ENCODE measurements at places on chromosomes 7 and 10.

DNA sequence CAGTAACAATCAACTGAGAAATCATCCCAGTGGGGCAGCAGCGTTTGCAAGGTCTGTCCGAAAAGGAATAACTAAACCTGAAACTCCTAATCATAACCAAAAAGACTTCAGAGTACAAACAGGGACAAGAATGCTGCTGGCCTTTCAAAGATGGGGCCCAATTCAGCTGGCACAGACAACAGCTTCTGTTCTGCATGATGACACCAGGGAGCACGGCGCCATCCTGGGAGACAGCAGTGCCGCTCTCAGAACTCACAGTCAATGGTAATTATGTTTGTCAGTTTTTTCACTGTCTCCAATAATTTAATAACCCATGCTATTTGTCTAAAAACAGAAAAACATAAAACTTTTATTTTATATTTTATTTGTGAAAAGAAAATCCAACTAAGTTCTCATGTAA, 90.0 kb downstream of the LARP4B start:
- peaks cover 38% of the 10 kb centered on the region for H3K36me3 ChIP-seq
- no peaks in the 10 kb centered on the region for H3K4me1 ChIP-seq
- no peak overlapping the region for H3K4me3 ChIP-seq
- H3K27me3 ChIP-seq, result no peaks in the 10 kb centered on the region
- DNase-seq, result no peak

GRCh38 chr10:69222157-69223027, 2.3 kb downstream of the HKDC1 start:
- no peaks in the 10 kb centered on the region for H3K4me1 ChIP-seq
- no peak overlapping the region for H3K27ac ChIP-seq
- H3K27me3 ChIP-seq, result no peaks in the 10 kb centered on the region
- DNase-seq, result peak; percentile 58

GRCh38 chr7:116582806-116583444, 58.1 kb downstream of the CAV1 start:
- no peaks in the 10 kb centered on the region for H3K36me3 ChIP-seq
- H3K27ac ChIP-seq, result no peak overlapping the region
- DNase-seq, result peak; percentile 79
- H3K4me3 ChIP-seq, result no peak overlapping the region

DNA sequence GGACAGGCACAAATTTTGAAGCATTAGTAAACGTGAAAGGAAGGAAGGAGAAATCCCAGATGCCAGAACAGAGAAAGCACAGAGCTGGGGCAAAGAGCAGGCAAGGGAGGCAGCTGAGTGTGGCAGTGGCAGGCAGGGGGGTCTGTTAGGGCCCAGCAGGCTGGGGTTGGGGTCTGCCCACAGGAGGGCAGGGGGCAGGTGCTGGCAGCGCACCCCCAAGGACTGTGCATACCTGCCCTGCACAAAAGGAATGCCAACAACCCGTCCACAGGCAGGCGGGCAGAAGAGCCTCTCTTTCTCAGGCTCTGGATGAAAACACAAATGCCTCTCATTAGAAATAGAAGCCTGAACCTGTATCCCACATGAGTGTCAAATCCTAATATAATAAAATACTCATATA, 552.3 kb downstream of the PTPRN2 start:
- no peaks in the 10 kb centered on the region for H3K36me3 ChIP-seq
- H3K27me3 ChIP-seq, result no peaks in the 10 kb centered on the region
- H3K27ac ChIP-seq, result no peak overlapping the region
- H3K4me1 ChIP-seq, result no peaks in the 10 kb centered on the region

DNA sequence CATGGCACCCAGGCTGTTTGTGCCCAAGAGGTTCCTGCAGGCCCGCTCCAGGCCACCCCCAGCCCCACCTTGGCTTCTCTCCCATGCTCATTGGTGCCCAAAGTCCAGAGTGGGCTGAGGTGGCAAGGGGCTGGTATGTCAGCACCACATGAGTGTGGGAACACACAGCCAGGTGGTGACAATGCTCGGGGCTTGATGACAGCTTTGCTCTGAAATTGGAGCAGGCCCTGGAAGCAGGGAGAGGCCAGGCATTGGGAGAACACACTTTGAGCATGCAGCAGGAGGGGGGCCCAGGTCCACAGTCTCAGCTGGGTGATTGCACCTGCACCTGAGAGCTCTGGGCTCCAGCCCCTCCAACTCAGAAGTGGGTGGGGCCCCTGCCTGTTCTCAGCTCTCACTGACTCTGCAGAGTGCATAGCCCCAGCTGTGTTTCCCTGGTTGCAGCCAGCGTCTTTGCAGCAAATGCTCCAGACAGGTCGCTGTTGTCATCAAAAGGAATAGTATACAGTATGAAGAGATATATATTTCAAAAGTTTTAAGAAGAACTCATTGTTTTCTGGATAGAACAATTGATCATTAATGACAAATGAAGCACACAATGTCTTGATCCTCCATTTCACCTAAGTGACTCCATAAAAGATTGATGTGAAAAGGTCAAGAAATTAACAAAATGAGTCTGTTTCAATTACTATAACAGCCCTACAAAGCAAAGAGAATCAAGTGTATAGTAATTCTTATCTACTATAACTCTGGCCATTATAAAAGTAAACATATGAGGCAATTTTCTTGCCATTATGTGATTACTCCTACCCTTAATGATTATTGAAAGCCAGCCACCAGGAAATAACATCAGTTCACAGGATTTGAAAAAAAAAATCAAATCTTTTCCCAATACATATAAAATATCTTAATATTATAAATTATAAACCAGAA, 848.1 kb downstream of the PCDH15 start:
- DNase-seq, result no peak
- H3K27me3 ChIP-seq, result no peaks in the 10 kb centered on the region
- H3K36me3 ChIP-seq, result no peaks in the 10 kb centered on the region
- no peak overlapping the region for H3K4me3 ChIP-seq
- H3K27ac ChIP-seq, result no peak overlapping the region

DNA sequence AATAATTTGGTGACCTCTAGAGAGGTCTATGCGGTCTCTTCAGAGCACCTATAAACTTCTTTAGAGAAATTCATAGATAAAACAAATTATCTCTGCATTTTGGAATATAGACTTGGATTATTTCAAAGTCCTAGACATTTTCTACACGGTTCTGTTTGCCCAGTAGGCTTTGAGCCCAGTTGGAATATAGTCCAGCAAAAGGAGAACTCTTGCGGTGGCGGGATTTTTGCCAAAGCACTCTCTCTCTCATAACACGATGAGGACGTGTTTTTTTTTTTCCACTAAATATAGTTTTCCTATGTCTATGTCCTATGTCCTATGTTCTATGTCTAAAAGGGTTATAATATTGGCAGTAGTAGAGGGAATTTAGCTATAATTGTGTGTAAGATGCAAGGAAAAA, 164.9 kb upstream of the AGR3 start:
- H3K4me1 ChIP-seq, result peaks cover 12% of the 10 kb centered on the region
- no peaks in the 10 kb centered on the region for H3K36me3 ChIP-seq

DNA sequence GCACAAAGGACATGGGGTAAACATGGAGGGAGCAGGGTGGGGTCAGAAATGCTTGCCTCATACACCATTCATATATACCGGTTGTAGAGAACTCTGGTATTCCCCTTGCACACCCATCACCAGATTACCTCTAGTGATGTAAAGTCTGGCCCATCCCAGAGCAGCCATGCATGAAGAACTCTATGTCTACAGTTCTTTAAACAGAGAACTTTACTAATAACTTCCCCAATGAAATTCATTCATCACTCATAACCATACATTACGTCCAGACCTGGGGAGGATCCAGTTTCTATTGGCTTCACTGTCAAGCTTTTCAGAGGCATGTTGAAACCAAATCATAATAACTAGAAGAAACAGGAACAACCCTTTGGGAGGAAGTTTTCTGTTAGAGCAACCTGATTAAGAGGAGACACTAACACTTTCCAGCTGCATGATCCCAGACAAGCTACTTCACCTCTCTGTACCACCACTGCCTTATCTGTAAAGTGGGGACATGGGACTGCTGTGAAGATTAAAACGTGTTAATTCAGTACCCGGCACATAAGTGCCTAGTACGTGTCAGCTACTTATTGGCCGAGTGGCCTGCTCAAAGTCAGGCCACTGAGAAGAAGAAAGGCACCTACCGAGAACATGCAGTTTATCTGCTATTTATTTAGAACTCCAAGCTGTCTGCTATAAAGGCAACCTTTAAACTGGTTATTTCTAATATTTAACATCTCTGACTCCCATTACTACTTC, 59.7 kb downstream of the IGF2BP3 start:
- peaks cover 21% of the 10 kb centered on the region for H3K36me3 ChIP-seq
- no peak for DNase-seq
- H3K4me3 ChIP-seq, result no peak overlapping the region
- H3K27ac ChIP-seq, result peak overlapping the region; percentile 54
- no peaks in the 10 kb centered on the region for H3K4me1 ChIP-seq

- H3K4me3 ChIP-seq, result no peak overlapping the region
- DNase-seq, result peak; percentile 92
- no peak overlapping the region for H3K27ac ChIP-seq
- H3K27me3 ChIP-seq, result no peaks in the 10 kb centered on the region
- peaks cover 17% of the 10 kb centered on the region for H3K4me1 ChIP-seq
Observed at GRCh38 chr10:44180321-44181168, 204.4 kb downstream of the CXCL12 start.

DNA sequence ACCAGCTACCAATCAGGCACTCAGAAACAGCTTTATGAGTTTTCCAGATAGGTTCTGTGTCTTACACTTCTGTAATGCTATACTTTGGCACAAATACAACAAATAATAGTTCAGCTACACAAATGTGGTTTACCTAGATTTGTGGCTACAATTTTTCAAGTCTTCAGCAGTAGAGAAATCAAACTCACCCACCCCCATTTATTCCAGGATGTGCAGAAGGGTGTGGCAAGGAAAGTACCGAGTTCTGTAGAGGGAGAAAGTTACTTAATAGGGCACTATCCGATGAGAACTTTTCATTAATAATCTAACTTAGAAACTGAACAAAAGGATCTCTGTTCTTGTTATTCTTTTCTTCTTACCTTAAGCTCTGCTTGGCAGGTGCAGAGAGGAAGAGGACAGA, 30.3 kb upstream of the ATP6V0A4 start:
- no peaks in the 10 kb centered on the region for H3K36me3 ChIP-seq
- no peak overlapping the region for H3K27ac ChIP-seq
- no peaks in the 10 kb centered on the region for H3K27me3 ChIP-seq
- no peak for DNase-seq
- no peak overlapping the region for H3K4me3 ChIP-seq

GRCh38 chr10:5508786-5509185, 9.4 kb upstream of the CALML5 start:
- H3K36me3 ChIP-seq, result no peaks in the 10 kb centered on the region
- no peak for DNase-seq
- no peaks in the 10 kb centered on the region for H3K27me3 ChIP-seq
- no peaks in the 10 kb centered on the region for H3K4me1 ChIP-seq
- H3K27ac ChIP-seq, result no peak overlapping the region

GRCh38 chr7:137342265-137342664, 1.3 kb downstream of the PTN start:
- H3K4me1 ChIP-seq, result peaks cover 20% of the 10 kb centered on the region
- no peaks in the 10 kb centered on the region for H3K27me3 ChIP-seq
- no peak overlapping the region for H3K27ac ChIP-seq
- H3K4me3 ChIP-seq, result peak overlapping the region; percentile 44

DNA sequence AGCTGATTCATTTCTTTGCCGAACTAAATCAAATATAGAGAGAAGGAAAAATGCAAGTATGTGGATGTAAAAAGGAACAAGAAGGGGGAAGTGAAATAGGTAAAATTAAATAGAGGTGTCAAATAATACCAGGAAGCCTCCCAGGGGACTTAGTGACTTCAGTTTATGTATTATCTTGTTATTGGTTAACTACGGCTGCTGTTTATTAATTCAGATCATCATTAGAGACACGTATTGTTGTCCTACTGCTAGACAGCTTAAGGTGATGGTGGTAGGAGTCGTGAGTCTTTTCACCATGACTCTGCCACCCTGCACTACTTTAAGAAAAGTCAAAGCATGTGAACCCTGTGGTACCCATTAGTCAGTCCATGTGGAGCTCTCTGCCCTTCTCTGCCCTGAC, 289.1 kb downstream of the PRKG1 start:
- no peak overlapping the region for H3K27ac ChIP-seq
- no peak for DNase-seq
- H3K36me3 ChIP-seq, result no peaks in the 10 kb centered on the region
- H3K27me3 ChIP-seq, result no peaks in the 10 kb centered on the region
- H3K4me3 ChIP-seq, result no peak overlapping the region

- DNase-seq, result no peak
- no peaks in the 10 kb centered on the region for H3K36me3 ChIP-seq
- peaks cover 5% of the 10 kb centered on the region for H3K27me3 ChIP-seq
Observed at GRCh38 chr7:38615665-38616064, 15.5 kb downstream of the AMPH start.

GRCh38 chr7:2143450-2143849, 89.3 kb downstream of the MAD1L1 start:
- H3K36me3 ChIP-seq, result no peaks in the 10 kb centered on the region
- no peaks in the 10 kb centered on the region for H3K27me3 ChIP-seq
- H3K4me1 ChIP-seq, result no peaks in the 10 kb centered on the region

- H3K4me3 ChIP-seq, result no peak overlapping the region
- peaks cover 14% of the 10 kb centered on the region for H3K4me1 ChIP-seq
- no peaks in the 10 kb centered on the region for H3K27me3 ChIP-seq
- DNase-seq, result no peak
- H3K36me3 ChIP-seq, result no peaks in the 10 kb centered on the region
Observed at GRCh38 chr10:121919666-121920065, 8.2 kb downstream of the ATE1 start.

GRCh38 chr10:96613576-96613975, 26.8 kb upstream of the TM9SF3 start:
- no peaks in the 10 kb centered on the region for H3K36me3 ChIP-seq
- no peak overlapping the region for H3K4me3 ChIP-seq
- no peak overlapping the region for H3K27ac ChIP-seq
- DNase-seq, result no peak
- no peaks in the 10 kb centered on the region for H3K27me3 ChIP-seq
- H3K4me1 ChIP-seq, result peaks cover 22% of the 10 kb centered on the region

- no peaks in the 10 kb centered on the region for H3K27me3 ChIP-seq
- no peak overlapping the region for H3K27ac ChIP-seq
- no peak for DNase-seq
- H3K36me3 ChIP-seq, result no peaks in the 10 kb centered on the region
- no peaks in the 10 kb centered on the region for H3K4me1 ChIP-seq
Observed at GRCh38 chr10:24374134-24374915, 165.4 kb downstream of the KIAA1217 start.

- DNase-seq, result no peak
- peaks cover 9% of the 10 kb centered on the region for H3K4me1 ChIP-seq
- no peak overlapping the region for H3K4me3 ChIP-seq
Observed at GRCh38 chr7:22194658-22195273, 162.2 kb downstream of the RAPGEF5 start.

Data from cardiac muscle cell (in vitro differentiated cells and primary cell).